ENCODE measurements at places on chromosomes 16 and 17. TPM values are rescaled to one million over a fixed set of nuclear protein-coding genes. Genes with fewer than 3 reads are reported as not detected.

DNA sequence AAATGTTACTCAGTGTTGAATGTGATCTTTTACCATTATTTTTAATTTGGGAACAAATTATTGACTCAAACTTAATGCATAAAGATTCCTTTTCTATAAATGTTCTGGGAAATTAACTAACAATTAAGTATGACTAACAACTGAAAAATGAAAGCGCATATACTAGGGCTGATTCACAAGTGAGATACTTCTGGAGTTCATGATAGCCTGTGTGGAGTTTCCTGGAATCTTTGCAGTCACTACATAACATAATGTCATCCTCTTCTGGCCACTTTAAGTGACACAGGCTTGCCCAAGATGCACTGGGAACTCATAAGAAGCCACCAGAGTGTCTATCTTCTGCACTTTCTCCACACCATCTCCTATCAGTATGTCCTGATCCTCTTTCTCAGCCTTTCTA is 450.3 kb upstream of the CDH11 start:
- no peak for DNase-seq

DNA sequence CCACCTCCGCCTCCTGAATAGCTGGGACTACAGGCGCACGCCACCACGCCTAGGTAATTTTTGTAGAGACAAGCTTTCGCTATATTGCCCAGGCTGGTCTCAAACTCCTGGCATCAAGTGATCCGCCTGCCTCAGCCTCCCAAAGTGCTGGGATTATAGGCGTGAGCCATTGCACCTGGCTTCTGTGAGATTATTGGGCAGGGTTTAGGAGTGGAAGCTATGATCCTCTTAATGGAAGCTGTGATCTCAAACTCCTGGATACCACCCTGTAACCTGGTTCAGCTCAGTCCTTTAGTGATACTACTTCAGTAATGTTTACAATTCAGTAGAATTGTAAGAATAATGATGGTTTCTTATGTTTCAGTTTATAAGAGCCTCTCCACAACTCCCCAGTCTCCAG is 14.1 kb downstream of the NFE2L1 start:
- no peak for DNase-seq

DNA sequence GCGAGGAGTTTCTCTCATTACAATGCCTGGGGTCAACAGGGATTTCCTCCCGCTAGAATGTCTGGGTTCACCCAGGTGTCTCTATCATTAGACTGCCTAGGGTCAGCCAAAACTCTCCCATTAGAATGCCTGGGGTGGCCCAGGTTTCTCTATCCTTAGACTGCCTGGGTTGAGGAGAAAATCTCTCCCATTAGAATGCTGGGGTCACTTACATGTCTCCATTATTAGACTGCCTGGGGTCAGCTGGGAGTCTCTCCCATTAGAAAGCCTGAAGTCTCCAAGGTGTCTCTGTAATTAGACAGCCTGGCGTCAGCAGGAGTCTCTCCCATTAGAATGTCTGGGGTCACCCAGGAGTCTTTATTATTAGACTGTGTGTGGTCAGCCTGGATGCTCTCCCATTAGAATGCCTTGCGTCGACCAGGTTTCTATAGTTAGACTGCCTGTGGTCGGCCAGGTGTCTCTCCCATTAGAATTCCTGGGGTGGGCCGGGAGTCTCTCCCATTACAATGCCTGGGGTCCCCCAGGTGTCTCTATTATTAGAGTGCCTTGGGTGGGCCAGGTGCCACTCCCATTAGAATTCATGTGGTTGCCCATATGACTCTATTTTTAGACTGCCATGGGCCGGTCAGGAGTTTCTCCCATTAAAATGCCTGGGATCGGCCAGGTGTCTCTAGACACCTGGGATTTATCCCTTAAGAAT is 2272.1 kb downstream of the TP53TG3F start:
- no peak for DNase-seq

GRCh38 chr17:80453126-80453997 is 23.0 kb downstream of the NPTX1 start:
- no peak for DNase-seq

GRCh38 chr16:10871157-10871991 is 5.6 kb upstream of the CIITA start:
- no peak for DNase-seq

NPTX1 gene
- not detected for total RNA-seq

All from tibial nerve (tissue), 4 donors.